ENCODE measurements at places on chromosomes 6 and 20. TPM values are rescaled to one million over a fixed set of nuclear protein-coding genes. Genes with fewer than 3 reads are reported as not detected.

SLC22A2 gene
- total RNA-seq: not detected

DEFB132 gene
- total RNA-seq: not detected

GRCh38 chr20:44204156-44204831 lies 6.3 kb downstream of the OSER1 start:
- no peak for DNase-seq

DNA sequence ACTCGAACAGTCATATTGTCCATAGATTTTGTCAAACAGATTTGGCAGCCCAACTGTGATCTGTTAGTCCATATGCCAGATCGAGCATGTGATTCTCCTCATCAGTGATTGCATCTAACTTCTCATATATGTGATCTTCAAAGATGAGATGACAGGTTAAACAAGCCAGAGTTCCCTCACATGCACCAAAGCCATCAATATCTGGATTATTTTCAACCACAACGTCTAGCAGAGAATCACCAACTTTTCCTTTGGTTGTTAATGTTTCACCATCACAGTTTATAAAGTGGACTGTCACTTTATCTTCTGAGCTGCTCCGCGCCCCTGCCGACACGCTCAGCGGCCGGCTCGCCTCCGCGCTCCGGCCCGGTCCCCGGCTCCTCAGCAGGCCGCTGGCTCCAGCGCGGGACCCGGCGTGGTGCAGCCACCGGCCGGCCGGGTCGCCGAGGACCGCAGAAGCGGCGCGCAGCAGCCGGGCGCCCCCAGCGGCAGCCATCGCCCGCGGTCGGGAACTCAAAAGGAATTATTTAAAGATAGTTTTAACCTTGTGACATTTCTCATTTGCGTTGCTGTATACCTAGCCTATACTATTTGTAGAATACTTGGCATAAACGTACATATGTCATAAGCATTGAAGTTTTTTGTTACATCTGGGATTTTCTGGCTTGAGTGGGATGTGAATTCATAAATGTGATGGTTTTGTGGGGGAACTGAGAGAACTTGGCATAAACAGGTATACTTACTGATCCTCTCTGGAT lies 40.1 kb upstream of the DYNLRB1 start:
- peak; percentile 59 for DNase-seq

GRCh38 chr6:125232466-125232865 lies 69.3 kb downstream of the HDDC2 start:
- DNase-seq: no peak

- peak; percentile 27 for DNase-seq
These were observed 20.3 kb downstream of the PACSIN1 start for GRCh38 chr6:34486106-34486740.

- peak; percentile 56 for DNase-seq
These were observed 29.5 kb upstream of the TCFL5 start for GRCh38 chr20:62891111-62891510.

LYRM4 gene
- 46.4 TPM for total RNA-seq
